Cerebellum (tissue), 4 donors: ENCODE measurements at places on chromosomes 16 and 17.
A peak's percentile ranks its signal among the peaks of the same experiment; 100 is the strongest.

- DNase-seq, result no peak
These were observed 71.6 kb upstream of the PSMD7 start for GRCh38 chr16:74224828-74225612.

- no peak for DNase-seq
These were observed 258.6 kb upstream of the FOXF1 start for GRCh38 chr16:86251682-86252081.

DNA sequence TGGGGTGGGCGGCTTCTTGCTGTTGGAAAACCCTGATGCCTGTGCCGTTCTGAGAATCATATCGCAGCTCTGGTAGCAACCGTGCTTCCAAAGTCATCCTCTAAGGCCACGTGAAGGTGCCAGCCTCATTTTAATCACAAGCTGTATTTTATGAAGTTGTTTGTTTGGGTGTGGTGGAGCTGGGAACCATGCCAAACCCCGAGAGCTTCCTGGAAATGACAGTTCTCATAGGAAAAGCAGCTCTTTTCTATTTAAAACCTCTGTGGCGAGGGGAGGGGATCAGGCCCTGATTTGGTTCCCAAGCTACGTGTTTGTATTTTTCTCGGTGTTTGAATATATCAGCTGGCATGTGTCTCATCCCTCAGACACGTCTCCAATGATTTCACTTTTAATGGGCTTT lies 21.7 kb downstream of the KNOP1 start:
- DNase-seq, result peak; percentile 28

DNA sequence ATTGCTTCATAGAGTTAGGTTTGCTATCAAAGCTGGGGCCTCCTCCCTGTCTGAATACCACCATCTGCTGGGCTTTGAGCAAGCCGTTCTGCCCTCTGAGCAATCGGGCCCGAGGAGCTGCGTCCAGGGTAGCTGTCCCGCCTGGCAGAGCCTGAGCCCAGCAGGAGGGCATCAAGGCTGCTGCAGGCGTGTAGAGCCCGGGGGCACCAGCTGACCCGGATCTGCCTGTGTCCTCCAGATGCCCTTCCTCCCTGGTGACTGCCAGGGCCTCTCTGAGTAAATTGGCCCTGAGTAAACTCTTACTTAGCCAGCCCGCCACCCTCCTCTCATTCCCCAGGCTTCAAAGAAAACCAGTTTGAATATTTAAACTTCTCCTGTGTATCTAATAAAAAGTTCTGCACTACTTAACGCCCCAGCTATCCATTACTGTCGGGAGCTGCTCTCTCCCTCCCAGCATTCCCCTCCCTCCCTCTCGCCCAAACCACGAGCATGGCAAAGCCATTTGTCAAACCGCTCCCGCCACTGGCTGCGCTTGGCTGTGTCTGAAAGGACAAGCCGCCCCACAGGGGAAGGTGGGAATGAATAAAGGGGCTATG lies 16.4 kb downstream of the CDK5RAP3 start:
- peak; percentile 9 for DNase-seq

- no peak for DNase-seq
These were observed 238.0 kb upstream of the AXIN2 start for GRCh38 chr17:65799454-65799853.

- DNase-seq, result no peak
These were observed 21.9 kb upstream of the NXPH3 start for GRCh38 chr17:49553676-49554335.

DNA sequence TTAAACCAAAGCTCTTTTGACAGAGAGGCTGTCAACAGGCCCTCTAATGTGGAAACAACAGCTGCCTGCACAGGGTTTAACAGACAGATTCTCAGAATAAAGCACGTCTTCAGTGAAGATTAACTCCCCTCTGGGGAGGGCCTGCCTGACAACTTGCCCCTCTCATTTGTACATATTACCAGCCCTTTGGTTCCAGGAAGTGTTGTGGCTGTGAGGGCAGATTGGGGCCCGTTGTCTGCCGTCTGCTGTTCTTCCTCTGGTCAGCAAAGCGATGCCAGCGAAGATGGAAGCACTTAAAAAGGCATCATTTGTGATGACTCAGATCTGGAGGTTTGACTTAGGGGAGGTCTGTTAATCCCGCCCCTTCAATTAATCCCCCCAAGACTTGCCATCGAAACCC lies 177.0 kb upstream of the IRX6 start:
- no peak for DNase-seq

DNA sequence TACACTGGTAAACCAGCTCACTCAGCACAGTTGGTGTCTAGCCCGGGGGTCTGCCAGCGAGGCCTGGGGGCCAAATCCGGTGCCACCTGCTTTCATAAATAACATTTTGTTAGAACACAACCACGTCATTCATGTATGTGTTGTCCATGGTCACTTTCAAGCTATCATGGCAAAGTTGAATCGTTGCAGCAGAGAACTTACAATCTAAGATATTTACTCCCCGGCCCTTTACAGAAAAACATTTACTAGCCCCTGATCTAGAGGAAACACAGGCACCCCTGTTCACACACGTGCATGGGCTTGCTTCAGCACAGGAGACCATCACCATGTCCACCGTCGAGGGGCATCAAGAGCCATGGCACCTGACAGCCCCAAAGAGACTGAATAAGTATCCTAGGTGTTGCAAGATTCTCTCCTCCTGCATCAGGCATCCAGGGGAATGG lies 111.4 kb upstream of the DNAH9 start:
- no peak for DNase-seq

DNA sequence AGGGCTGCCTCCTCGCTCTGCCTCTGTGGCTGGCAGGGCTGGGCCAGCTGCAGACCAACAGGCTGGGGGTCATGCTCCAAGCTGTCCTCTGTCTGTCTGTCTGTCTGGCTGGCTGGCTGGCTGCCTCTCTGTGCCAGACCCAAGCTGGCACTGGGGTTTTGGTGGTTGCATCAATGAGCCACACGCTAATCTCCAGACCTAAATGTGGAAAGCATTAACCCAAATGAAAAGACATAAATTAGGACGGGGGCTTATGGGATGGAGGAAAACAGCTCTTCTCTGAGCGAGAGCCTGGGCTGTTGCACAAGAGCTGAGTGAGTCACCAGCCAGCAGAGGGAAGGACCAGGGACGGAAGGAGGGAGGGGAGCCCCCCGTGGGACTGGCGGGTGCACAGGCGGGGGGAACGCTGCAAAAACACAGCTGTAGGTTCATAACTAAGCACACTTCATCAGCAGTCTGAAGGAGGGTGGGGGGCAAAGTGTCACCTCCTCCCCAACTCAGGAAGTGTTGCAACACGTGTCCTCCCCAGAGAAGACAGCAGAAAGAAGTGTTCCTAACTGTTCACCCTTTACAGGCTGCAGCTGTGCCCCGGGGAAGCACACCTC lies 83.4 kb downstream of the GAS7 start:
- DNase-seq, result no peak

DNA sequence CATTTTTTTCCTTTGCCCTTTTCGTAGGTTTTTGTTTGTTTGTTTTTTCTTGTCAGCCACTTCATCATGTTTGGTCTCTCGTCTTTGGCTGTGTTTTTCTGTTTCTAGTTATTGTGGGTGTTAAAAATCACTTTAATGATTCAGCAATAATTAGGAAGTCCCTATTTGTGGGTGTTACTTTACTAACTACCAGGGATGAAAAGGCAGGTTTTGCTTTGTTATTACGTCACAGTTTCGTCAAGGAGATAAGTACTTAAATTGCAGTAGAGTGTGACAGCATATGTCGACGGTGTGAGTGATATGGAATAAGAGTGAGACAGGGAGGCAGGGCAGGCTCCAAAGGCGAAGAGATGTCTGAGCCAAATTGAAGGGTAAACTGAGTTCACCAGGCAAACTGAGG lies 479.6 kb downstream of the WWOX start:
- no peak for DNase-seq

- DNase-seq, result no peak
These were observed 207.1 kb downstream of the SPECC1 start for GRCh38 chr17:20216154-20216815.

GRCh38 chr16:67533024-67533560 lies 4.5 kb downstream of the RIPOR1 start:
- no peak for DNase-seq

DNA sequence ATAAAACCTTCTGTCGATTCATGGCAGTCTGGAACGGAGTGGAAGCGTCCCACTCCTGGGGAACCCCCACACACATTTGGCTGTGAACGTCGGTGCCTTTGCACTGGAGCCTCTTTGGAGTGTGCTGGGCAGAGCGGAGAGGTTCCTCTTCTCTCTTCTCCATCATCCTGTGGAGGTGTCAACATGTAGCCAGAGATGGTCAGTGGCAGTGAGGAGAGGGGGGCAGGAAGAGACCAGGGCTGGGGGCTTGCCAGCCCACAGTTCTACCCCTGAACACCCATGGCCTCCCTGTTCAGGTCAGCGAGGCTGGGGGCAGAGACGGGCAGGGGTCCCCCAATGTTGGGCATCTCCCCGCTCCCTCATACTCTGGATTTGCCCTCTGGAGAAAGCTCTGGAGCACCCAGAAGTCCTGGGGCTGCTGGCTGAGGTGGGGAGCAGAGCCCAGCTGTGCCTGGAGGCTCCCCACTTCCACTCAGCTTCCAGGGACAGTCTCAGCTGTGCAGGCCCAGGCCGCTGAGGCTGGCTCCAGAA lies 223.7 kb downstream of the SEC14L1 start:
- DNase-seq, result no peak

DNA sequence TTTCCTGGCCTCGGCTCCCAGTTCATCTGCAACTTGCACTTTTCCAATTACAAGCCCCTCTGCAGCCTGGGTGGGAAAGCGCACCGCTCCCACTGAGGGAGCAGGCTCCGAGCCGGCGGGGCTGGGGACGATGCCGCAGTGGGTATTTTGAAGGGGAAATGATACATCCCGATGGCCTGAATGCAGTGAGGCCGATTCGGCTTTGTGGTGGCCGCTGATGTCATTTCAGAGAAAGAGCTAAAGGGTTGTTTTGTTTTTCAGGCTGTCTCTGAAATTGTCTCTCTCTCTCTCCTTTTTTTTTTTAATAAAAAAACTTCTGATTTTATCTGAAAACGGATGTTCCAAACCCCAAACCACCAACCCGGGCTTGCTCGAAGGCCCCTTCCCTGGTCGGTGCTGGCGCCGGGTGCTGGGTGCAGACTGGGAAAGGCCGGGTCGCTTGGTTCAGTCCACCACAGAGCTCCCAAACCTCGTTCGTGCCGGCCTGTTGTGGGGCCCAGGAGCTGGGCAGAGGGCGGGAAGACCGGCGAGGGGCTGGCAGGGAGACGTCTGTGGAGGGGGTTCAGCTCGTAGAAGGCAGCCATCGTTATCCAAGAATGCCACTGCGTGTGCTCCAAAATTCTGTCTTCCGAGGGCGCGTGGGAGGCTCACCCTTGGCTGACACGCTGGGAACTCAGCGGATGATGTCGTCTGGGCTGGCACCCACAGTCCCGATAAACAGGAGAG lies 102.8 kb downstream of the FOXL1 start:
- no peak for DNase-seq

DNA sequence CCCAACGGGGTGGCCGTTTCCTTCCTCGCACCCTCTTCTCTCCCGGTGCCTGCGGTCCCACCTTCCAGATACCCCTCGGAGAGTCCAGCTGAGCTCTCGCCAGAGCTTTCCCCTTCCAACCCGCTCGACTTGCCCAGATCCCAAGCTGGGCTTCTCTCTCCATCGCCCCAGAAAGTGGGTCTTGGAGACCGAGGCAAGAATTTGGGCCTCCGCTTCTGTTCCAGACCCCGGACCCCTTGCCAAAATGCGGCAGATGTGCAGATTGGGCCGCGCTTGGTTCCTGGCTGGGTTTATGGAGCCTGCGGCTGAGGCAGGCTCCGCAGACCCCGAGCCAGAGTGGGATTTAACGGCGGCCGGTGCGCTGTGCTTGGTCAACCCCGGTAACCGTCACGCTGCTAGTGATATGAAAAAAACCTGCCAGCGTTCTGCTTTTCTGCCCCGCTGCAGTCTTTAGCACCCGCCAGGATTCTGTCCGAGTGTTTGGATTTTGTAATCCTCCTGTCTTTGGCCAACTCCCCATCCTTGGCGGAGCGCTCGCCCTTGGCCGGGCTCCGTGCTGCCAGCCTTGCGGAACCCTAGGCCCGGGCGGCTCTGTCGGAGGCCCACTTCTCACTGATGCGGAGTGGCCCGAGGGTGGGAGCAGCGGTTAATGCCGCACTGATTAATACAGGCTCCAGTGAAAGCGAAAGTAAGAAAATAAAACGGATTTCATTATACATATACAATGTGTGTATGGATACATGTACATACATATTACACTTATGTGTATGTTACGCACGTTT lies 754 bp upstream of the SLFN11 start:
- no peak for DNase-seq

- no peak for DNase-seq
These were observed 20.5 kb upstream of the TBX4 start for GRCh38 chr17:61431594-61432311.

- DNase-seq, result no peak
These were observed 1.4 kb downstream of the DHX33 start for GRCh38 chr17:5467416-5467815.

DNA sequence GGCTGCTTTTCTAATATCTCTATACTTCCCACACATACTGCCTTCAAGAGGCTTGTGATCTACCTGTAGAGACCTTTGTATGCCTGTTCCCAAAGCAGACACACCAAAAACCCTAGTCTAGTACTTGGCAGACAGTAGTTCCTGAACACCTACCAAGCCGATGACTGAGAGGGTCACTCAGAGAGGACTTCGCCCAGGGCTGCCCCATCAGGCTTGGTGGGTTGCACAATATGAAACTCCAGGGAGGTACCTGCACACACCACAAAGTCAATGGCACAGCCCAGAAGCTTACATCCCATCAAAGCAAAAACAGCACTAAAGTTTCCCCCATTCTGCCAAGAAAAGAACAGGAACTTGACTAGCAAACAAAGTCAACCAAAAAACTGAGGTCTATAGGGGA lies 30.3 kb downstream of the ASPA start:
- no peak for DNase-seq

DNA sequence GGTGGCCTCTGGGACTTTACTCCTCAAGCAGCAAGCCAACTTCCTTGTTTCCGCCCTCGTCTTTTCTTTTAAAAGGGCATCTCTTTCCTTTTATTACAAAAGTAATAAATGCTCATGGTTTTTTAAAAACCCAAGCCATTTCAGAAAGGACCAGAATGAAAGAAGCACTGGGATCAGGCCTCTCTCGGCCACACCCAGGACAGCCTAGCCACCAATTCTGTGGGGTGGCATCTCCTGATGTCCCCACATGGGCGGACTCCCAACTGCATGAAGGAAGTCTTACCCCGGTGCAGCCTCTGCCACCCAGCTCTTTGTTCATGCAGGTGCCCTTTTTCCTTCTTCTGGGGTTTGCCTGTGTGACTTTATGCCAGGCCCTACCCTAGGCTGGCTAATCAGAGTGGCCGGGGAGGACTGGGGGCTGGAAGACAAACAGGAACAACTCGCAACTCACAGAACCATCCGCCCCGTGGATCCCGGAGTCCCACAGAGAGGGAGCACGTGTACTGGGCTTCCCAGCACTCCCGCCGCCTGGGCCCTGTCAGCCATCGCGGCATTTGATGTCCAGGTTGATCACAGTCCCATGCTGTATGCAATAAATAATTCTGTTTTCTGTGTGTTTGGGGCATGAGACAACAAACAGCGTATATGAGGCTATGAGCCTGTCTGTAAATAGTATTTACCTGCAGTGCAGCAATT lies 2.6 kb upstream of the RASD1 start:
- no peak for DNase-seq
